ENCODE measurements at places on chromosomes 6 and 20. TPM values are rescaled to one million over a fixed set of nuclear protein-coding genes. Genes with fewer than 3 reads are reported as not detected.

The MATN4 gene
- 0.06 TPM for total RNA-seq

The NEURL2 gene
- 1.2 TPM for total RNA-seq

The NHLRC1 gene
- total RNA-seq, result not detected

GRCh38 chr20:58852543-58853271 lies at the start of gene GNAS:
Gene GNAS (plus strand): TSS chr20:58852716.
- peak; percentile 91 for DNase-seq
- H3K36me3 ChIP-seq, result no peaks in the 10 kb centered on the region
- peaks cover 14% of the 10 kb centered on the region for H3K4me1 ChIP-seq
- peaks cover 68% of the 10 kb centered on the region for H3K27me3 ChIP-seq
- H3K27ac ChIP-seq, result no peak within 1 kb of the TSS
- peak within 1 kb of the TSS; percentile 63 for H3K4me3 ChIP-seq

DNA sequence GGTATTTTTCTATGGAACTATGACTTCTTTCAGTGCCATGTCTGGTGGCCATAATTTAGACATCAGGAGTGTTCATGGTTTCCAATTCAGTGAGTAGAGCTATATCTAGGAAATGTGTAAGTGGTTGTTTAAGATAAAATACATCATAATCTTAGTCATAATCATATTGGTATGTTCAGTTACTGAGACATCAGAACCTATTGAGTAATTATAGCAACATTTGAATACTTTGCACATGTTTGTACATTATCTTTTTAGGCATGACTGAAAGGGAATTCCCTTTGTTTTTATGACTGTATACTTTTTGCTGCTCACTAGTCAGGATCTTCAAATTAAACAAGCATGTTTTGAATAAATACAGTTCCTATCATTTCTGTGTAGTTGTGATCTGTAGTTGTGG lies 64.0 kb downstream of the STXBP5 start:
- no peak overlapping the region for H3K4me3 ChIP-seq
- DNase-seq, result no peak
- peak overlapping the region; percentile 33 for H3K27ac ChIP-seq
- no peaks in the 10 kb centered on the region for H3K27me3 ChIP-seq

GRCh38 chr6:95240514-95240913 lies 336.8 kb upstream of the MANEA start:
- H3K36me3 ChIP-seq, result no peaks in the 10 kb centered on the region
- H3K4me1 ChIP-seq, result no peaks in the 10 kb centered on the region
- no peaks in the 10 kb centered on the region for H3K27me3 ChIP-seq
- no peak overlapping the region for H3K4me3 ChIP-seq

GRCh38 chr20:13857304-13857703 lies 72.5 kb downstream of the NDUFAF5 start:
- H3K4me1 ChIP-seq, result no peaks in the 10 kb centered on the region
- no peak overlapping the region for H3K4me3 ChIP-seq
- no peaks in the 10 kb centered on the region for H3K27me3 ChIP-seq
- no peaks in the 10 kb centered on the region for H3K36me3 ChIP-seq

GRCh38 chr20:11204926-11205768 lies 531.3 kb upstream of the JAG1 start:
- no peaks in the 10 kb centered on the region for H3K4me1 ChIP-seq
- H3K27me3 ChIP-seq, result no peaks in the 10 kb centered on the region
- no peaks in the 10 kb centered on the region for H3K36me3 ChIP-seq
- peak; percentile 86 for DNase-seq
- no peak overlapping the region for H3K27ac ChIP-seq
- no peak overlapping the region for H3K4me3 ChIP-seq

Data from neural progenitor cell (in vitro differentiated cells).